WTC11 (cell line): ENCODE measurements at places on chromosomes 12 and 14. TPM values are rescaled to one million over a fixed set of nuclear protein-coding genes. Genes with fewer than 3 reads are reported as not detected.
A peak's percentile ranks its signal among the peaks of the same experiment; 100 is the strongest.

KSR2 gene
- total RNA-seq: 2.4 to 2.6 TPM (median 2.4 TPM) in 3 replicates

SLC41A2 gene
- total RNA-seq: 2.8 to 3.8 TPM (median 3.8 TPM) in 3 replicates

GPRC5A gene
- 1.1 to 1.3 TPM (median 1.3 TPM) in 3 replicates for total RNA-seq

TDG gene
- 28.1 to 33.0 TPM (median 32.6 TPM) in 3 replicates for total RNA-seq

GLIPR1L1 gene
- 0.69 TPM in 1 of 3 replicates, not detected in the others for total RNA-seq

PTPRB gene
- 2.9 to 3.3 TPM (median 3.1 TPM) in 3 replicates for total RNA-seq

FAR2 gene
- total RNA-seq: 20.0 to 27.2 TPM (median 25.9 TPM) in 3 replicates

IL23A gene
- 2.9 to 3.0 TPM (median 2.9 TPM) in 3 replicates for total RNA-seq

LIN52 gene
- total RNA-seq: 8.8 to 10.6 TPM (median 10.3 TPM) in 3 replicates

- DNase-seq: no peak
These were observed 684.3 kb downstream of the TMEM121 start for GRCh38 chr14:106210650-106211049.

GRCh38 chr12:28172434-28173030, 17.7 kb upstream of the CCDC91 start:
- DNase-seq: peak; percentile 23

DNA sequence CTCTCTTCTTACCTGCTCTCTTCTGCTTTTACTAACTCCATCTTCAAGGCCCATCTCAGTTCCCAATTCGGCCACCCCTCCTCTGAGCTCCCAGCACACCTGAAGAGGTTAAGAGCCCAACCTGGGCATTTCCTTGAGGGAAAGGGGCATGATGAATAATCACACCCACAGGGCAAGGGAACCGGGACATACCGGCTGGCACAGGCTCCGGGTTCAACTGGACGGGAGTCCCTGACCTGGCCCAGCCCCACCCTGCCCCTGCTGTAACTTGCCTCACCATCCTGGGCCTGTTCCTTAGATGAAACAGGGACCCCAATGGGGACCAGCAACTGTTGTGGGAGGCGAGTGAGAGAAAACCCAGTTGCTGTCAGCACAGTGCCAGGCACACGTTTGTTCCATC, 8.5 kb downstream of the CCDC85C start:
- DNase-seq: no peak

DNA sequence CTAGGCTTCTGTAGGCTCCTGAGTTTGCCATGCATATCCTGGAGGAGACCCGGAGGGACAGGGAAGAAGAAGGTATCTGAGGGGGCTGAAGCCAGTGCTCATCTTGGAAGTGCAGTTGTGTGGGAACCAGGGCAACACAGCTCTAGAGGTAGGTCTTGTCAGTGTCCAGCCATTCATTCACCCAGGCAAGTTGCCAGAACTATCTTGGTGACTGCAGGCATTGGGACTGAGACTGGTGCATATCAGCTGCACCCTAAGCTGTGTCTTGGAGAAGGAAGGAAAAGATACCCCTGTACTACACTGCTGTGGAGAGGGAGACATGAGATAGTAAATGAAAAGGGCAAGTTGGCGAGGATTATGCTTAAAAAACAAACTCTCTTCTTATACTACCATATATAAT, 4.9 kb upstream of the WIF1 start:
- no peak for DNase-seq

DNA sequence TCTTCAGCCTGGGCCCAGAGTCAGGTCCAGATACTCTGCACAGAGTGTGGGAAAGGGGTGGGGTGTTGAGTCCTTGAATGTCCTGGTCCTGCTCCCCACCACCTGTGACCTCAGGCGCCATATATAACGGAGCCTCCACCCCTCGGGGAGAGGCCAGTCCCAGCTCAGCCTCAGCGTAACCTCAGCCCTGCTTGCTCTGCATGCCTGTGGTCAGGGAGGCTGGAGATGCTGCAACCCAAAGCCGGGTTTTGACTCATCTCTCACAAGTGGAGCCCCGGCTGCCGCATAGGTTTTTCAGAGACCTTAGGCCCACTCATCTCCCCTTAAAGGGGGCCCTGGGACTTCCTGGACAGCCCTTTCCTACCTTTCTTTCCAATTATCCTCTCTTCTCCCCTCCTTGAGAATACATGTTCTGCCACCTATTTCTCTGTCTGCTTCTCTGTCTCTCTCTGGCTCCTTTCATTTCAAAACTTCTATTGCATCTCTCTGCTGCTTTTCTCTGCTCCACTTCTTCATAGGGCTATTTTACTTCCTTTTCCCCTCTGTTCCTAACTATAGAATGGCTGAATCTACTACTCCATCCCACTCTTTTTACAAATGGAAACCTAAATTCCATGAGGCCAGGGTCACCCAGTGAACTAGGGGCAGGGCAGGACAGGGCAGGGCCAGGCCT, 1.2 kb downstream of the ITGB7 start:
- no peak for DNase-seq

GRCh38 chr12:62694116-62694515, 227.5 kb downstream of the MON2 start:
- DNase-seq: no peak

GRCh38 chr14:54789781-54790480, 112.7 kb downstream of the GCH1 start:
- no peak for DNase-seq

GRCh38 chr12:56634242-56634836, 4.2 kb upstream of the BAZ2A start:
- DNase-seq: peak; percentile 82

DNA sequence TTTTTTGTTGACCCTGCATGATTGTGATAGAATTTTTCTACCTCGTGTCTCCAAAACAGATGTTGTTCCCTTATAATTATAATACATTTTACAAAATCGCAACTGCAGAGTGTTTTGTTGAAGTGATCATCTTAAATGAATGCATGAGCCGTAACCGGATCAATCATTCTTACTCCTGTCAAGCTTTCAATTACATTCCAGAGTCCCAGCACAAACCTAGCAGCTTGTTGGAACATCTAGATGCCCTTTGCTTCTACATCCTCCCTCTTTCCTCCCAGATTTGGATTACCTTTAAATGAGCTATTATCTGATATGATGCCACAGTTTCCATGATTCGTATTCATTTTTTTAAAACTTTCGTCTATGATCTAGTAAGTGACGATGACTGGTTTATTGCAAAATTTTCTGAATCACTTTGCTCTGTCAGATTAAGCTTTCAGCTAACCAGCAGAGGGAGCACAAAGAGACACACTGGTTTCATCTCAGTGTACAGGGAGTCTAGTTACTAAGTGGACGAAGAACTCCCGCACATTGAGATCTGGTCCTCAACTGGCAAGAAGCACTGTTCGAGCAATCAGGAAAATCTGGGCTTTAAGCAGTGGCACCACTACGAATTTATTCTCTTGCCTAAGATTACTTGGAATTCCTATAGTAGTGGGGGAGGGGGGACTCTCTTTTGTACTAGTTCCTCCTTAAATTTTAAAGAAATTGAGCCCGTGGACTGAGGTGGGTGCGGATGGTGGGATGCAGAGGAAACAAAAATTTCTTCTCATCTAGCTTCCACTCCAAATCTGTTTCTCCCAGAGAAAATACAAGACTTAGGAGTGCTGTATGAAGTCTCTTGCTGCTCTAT, 40.9 kb downstream of the TSHR start:
- no peak for DNase-seq

DNA sequence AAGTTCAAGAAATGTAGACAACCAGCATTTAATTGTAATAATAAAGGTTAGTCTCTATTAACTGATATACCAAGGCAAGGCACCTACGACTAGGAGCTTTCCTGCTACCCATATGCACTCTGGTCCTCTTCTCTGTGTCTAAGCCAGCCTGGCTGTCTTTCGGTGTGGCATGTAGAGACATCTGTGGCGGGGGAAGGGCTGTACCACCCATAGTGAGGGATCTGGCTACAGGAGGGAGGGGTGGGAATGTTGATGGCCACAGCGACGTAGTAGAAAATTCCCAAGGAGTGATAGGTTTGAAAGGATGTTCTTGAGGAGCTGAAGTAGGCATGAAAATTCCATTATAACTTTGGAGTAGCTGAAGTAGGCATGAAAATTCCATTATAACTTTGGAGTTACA, 344.2 kb downstream of the ATP23 start:
- DNase-seq: peak; percentile 64

- peak; percentile 46 for DNase-seq
These were observed 844 bp downstream of the DPF3 start for GRCh38 chr14:72892879-72893635.

DNA sequence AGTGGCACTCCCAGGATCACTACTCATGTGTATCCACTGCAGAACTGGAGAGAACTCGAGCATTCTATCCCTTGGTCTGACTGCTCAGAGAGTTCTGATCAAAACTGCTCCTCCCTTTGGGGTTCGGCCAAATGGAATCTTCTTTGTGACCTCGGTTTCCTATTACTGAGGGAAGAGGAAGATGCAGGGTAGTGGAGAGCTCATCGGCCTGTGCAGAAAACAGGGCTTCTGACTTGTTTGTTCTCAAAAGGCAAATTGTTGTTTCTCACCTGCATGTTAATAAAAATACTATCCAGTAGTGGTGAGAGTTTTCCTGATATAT, 17.1 kb upstream of the AKAP6 start:
- no peak for DNase-seq

DNA sequence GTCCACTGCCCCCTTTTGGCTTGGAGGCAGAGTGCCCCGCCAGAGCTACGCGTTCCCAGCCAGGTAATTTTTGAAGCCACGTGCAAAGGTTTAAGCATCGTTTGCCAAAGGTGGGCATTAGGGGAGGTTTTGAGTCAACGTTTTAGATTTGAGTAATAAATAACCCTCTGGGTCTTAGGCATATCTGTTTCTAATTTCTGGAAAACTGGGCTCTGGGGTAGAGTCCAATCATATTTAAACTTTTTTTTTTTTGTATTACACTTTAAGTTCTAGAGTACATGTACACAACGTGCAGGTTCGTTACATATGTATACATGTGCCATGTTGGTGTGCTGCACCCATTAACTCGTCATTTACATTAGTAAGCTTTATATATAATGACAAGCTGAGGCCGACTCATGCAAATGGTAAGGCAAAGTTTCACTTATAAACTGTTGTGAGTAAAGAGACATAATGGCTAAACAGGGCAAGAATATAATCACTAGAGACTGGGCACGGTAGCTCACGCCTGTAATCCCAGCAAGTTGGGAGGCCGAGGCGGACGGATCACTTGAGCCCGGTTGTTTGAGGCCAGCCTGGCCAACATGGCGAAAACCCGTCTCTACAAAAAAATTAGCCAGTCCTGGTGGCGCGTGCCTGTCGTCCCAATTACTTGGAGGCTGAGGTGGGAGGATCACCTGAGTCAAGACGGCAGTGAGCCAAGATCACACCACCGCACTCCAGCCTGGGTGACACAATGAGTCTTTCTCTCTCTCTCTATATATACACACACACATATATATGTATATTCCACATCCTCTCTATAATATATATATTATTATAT, 491 bp upstream of the NR2C1 start:
- no peak for DNase-seq

DNA sequence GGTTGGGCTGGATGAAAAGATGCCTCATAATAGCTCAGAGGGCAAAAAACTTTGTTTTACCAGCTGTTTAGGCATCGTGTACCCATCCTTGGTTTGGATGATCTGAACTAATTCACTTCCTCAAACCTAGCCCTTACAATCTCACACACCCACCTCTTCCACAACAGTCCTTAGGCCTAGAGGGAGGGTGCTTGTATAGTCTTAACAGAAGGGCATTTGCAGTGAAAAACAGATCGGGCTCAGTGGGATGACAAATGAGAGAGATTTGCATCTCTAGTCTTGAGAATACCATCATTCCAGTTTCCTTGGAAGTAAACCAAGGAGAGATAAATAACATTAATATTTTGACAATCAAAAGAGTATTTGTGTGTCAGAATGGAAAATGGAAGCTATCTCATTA, 11.0 kb downstream of the SLCO1A2 start:
- no peak for DNase-seq

GRCh38 chr12:122073815-122074214, 4.7 kb upstream of the MLXIP start:
- no peak for DNase-seq

- DNase-seq: no peak
These were observed 4.1 kb upstream of the DAO start for GRCh38 chr12:108875682-108876361.

DNA sequence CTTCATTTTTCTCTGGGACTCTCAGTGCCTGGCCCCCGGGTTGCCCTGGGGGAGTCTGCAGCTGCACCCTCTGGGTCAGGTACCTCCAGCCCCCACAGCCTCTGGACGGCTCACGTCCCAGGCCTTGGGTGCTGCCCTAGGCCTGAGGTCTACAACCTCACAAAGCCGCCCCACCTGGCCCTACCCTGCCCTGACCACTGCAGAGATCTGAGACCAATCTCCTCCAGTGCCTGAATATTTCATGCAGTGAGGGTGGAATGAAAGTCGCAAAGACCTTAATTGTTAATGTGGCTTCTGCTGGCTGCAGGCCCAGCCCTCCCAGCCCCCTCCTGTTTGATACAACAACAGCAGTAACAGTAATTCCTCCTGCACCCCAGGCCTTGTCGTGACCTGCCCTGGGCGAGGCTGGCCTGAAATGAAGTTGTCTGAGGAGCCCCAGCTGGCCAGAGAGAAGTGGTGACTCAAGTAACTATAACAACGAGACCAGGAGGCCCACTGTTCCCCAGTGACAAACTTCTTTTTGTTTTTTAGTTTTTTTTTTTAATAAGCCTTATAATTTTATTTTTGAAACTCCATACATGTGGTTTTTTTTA, 8.8 kb upstream of the CCDC85C start:
- DNase-seq: no peak

DNA sequence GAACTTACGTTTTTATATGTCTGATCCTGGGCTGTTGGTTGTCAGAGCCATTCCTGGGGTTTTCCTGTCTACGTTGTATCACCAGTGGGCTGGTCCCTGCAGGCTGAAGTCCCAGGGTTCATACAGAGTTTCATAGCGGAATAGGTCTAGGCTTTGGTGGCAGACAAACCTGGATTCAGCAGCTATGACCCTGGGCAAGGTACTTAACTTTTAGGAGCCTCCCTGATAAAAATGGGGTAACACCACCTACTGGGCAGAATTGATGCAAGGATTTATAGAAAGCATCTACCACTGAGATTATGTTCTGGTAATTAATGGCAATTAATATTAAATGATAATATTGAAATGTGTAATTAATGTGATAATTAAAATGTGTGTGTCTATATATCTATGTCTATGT, 141.2 kb downstream of the SYNE2 start:
- no peak for DNase-seq

DNA sequence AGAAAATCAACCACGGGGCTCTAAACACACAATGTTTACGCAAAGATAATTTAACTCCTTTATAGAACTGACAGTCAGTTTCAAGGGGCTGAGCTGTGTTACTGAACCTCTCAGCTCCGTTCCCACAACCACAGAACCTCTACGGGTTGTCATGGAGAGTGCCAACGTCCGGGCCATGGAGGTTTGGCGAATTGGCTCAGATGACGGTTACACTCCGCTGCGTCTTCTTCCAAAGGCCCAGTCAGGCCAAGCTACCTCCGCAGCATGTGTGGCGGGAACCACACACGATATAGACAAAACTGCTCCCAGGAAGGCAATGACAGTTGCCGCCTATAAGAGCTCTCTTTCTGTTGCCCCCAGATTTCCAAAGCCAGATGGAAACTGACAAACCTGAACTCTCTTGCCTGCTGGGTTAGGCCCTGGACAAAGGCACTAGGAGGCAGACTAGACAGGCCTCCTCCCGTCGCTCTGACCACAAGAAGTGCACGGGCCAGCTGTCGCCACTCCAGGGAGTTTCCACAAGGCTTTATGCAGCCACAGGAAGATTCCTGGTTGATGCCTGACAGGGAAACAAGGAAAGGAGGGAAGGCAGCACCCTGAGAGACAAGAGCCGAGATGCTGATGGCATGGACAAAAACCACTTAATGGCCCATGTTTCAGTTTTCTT, 30.3 kb downstream of the CCDC88C start:
- no peak for DNase-seq
